Stimulated activated CD4-positive, alpha-beta T cell treated with anti-CD3 and anti-CD28 coated beads, Interleukin-12 subunit alpha, Interleukin-12 subunit beta, amount 100 ng/mL, for 4 hours (primary cell): ENCODE measurements at places on chromosomes 4 and X.

- DNase-seq, result no peak
Observed at GRCh38 chr4:143581331-143581946, 67.9 kb downstream of the SMARCA5 start.

DNA sequence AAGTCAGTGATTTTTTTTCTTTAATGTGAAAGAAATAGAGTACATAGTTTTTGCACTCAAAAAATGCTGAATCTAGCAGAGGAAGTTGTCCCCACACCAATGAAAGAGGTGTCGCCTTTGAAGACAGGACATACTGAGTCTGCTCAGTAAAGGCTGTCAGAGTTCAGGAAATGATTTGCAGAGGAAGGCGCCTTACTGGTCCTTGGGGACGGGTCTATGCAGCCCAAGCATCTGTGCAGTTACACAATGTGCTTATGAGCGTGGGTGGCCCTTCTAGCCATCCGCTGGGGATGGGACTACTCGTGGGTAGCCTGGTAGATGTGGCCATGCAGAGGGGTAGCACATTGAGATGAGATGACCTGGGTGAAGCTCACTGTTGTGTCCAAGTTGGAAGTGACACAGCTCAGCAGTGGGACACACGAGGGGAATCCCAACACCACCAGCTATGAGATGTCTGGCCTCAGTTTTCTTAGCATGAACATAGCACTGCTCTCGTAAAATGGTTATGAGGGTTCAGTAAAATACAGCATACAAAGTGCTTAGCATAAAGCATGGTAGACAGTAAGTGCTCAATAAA, 116.5 kb upstream of the RBPJ start:
- DNase-seq, result no peak

DNA sequence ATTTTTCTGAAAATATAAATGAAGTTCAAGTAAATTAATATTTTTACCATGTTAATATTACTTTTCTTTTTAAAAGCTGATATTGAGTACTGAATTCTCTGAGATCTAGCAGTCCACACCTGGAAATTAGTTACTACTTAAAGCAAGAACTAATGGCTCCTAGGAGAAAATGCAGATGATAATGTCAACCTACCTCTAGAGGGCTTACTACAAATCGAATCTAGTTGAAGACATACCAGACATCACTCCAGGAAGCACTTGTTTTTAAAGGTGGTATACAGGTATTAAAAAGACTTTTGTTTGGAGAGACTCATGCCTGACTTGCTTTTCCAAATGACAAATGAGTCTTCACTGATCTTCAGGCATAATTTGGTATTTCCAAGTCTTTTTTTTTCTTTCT, 516.4 kb upstream of the BOD1L1 start:
- DNase-seq, result no peak

- no peak for DNase-seq
Observed at GRCh38 chr4:186703510-186703909, 20.1 kb downstream of the FAT1 start.

- DNase-seq, result no peak
Observed at GRCh38 chrX:88416002-88416401, 331.0 kb upstream of the CPXCR1 start.

GRCh38 chrX:108439426-108439942, at the start of gene COL4A5:
TSS of gene COL4A5 (plus strand) at chrX:108439838. CDS start at chrX:108440126, 288 bp downstream.
- no peak for DNase-seq

- DNase-seq, result no peak
Observed at GRCh38 chr4:113008716-113009115, 40.7 kb upstream of the ANK2 start.

- no peak for DNase-seq
Observed at GRCh38 chr4:73021634-73022033, 47.9 kb downstream of the COX18 start.

GRCh38 chr4:40822420-40823166, 72.8 kb downstream of the NSUN7 start:
- no peak for DNase-seq

DNA sequence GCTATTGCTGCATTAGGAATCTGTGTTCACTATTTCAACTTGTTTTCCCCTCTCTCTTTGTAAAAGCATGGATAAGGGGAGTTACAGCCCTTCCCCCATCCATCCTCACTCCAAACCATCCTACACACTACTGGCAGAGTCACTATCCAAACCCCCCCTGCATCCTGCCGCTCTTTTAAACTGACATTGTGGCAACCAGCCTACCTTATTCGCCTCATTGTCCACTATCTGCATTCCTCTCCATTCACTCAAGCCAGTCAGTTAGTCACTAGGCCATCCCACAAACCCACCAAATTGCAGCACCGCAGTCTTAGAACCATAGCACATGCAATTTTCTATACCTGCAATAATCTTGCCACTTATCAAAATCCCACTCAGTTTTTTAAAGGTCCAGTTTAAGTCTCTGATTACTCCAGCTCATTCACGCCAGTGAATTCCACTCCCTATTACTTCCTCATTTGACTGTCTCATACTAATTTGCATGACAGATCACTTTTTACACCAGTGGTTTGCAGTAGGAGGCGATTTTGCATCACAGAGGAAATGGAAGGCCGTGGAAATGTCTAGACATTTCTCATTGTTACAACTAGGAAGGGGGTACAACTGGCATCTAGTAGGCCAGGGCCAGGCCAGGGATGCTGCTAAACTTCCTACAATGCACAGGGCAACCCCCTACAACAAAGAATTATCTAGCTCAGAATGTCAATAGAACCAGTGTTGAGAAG, 181.8 kb downstream of the HS6ST2 start:
- DNase-seq, result no peak

GRCh38 chrX:110321670-110322069, 3.8 kb upstream of the AMMECR1 start:
- no peak for DNase-seq

GRCh38 chr4:118732591-118733330, 47.6 kb downstream of the METTL14 start:
- no peak for DNase-seq

DNA sequence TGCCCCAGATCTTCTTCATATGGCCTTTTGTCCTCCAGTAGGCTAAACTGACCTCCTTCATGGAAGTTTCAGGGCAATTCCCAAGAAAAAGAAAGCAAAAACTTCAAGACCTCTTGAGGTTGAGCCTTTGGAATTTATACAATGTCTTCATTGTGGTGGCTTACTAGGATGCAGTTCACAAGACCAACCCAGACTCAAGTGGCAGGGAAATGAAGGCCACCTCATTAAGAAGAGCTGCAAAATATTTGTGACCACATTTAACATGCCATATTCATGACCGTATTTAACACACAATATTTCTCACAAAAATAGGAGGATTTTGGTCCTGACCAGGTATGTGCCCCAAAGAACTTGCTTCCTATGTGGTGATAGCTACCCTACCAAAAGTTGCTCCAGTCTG, 605.5 kb upstream of the PITX2 start:
- no peak for DNase-seq

- DNase-seq, result no peak
Observed at GRCh38 chrX:11346121-11346682, 53.0 kb downstream of the AMELX start.

GRCh38 chr4:55903577-55903976, 45.2 kb upstream of the CEP135 start:
- DNase-seq, result no peak

DNA sequence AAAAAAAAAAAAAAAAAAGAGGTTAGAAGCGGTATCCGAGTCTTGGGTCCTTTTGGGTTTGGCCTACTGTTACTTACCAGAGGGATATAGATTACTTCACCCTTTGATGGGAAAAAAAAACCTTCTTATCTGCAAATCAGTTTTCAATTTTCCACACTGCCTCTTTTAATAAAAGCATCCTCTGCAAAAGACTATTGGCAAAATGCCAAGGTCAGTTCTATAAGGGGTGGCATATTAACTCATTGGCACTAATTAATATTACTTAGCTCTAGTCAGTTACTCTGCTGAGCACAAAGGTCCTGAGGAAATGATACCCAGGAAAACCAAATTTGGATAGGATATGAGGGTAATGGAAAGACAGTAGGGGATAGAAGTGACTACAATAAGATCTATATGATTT, 44.3 kb upstream of the MTMR8 start:
- no peak for DNase-seq

- DNase-seq, result no peak
Observed at GRCh38 chrX:152642931-152643564, 5.4 kb downstream of the GABRQ start.

GRCh38 chr4:108114503-108114902, 54.2 kb downstream of the LEF1 start:
- no peak for DNase-seq

DNA sequence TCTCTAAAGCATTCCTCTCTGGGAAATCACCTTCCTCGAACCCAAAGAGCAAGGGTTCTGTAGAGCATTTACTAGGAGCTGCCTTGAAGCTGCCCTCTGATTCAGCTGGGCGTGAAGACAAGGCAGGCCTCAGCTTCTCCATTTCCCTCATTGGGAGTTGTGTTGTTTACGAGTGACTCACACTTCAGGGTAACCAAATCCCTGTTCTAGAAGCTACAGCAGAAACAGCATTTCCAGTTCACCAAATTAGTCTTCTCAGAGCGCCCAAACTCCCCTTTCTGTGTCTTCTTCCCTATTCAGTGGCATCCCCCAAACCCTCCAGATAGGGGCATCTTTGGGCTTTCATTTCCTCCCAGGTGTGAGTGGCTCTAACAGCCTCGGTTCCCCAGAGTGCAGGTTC, 863 bp upstream of the XPNPEP2 start:
- no peak for DNase-seq

GRCh38 chr4:176845636-176846035, 52.9 kb upstream of the VEGFC start:
- no peak for DNase-seq

- no peak for DNase-seq
Observed at GRCh38 chrX:856566-857290, 226.1 kb downstream of the SHOX start.

DNA sequence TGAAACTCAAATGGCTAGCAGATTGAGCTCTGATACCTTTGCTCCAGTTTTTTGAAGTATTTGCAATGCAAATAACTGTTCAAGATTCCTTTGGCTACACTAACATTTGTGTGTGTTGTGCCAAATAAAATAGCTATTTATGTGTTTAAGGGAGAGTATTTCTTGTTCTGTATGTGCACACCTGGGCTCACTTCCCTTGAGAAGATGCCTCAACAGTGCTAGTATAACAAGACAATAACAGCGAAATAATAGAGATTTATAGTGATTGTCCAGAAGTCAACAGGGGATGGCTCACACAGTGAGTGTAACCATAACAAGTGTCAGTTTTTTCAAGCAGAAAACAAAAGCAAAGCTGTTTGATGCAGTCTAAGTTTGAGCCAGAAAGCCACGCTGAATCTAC, 460.5 kb downstream of the CENPC start:
- no peak for DNase-seq

- DNase-seq, result peak; percentile 38
Observed at GRCh38 chrX:153981771-153982533, 9.4 kb downstream of the TMEM187 start.

GRCh38 chr4:118086344-118086743, 52.1 kb downstream of the NDST3 start:
- DNase-seq, result peak; percentile 0

GRCh38 chr4:84470204-84470785, 28.8 kb downstream of the NKX6-1 start:
- no peak for DNase-seq

GRCh38 chrX:65195621-65196020, 219.4 kb upstream of the ZC4H2 start:
- no peak for DNase-seq

GRCh38 chr4:10582059-10582686, 102.4 kb downstream of the CLNK start:
- no peak for DNase-seq

GRCh38 chr4:119260528-119260927, 48.0 kb downstream of the USP53 start:
- DNase-seq, result no peak
